ENCODE measurements at places on chromosomes 13 and 19. TPM values are rescaled to one million over a fixed set of nuclear protein-coding genes. Genes with fewer than 3 reads are reported as not detected.

DNA sequence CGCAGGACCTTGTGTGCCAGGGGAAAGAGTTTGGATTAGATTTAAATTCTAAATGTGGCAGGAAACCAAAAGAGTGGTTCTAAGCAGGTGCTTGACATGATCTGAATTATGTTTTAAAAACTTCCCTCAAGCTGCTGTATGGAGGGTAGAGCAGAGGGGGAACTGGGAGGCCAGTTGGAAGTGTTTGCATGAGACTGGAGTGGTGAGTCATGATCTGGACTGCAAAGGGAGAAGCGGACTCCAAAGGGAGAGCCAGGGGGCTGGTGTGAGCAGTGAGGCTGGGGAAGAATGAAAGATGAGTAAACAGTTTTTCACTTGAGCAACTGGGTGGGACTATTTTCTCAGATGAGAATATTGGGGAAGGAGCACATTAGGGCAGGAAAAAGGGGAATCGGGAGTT lies 206.1 kb downstream of the DNAJC15 start:
- no peaks in the 10 kb centered on the region for H3K36me3 ChIP-seq
- DNase-seq, result no peak
- H3K4me3 ChIP-seq, result no peak overlapping the region
- H3K27me3 ChIP-seq, result no peaks in the 10 kb centered on the region
- no peak overlapping the region for H3K27ac ChIP-seq

- DNase-seq, result no peak
- H3K4me3 ChIP-seq, result no peak overlapping the region
- no peaks in the 10 kb centered on the region for H3K36me3 ChIP-seq
Observed at GRCh38 chr13:27280009-27280656, 9.5 kb downstream of the RASL11A start.

DNA sequence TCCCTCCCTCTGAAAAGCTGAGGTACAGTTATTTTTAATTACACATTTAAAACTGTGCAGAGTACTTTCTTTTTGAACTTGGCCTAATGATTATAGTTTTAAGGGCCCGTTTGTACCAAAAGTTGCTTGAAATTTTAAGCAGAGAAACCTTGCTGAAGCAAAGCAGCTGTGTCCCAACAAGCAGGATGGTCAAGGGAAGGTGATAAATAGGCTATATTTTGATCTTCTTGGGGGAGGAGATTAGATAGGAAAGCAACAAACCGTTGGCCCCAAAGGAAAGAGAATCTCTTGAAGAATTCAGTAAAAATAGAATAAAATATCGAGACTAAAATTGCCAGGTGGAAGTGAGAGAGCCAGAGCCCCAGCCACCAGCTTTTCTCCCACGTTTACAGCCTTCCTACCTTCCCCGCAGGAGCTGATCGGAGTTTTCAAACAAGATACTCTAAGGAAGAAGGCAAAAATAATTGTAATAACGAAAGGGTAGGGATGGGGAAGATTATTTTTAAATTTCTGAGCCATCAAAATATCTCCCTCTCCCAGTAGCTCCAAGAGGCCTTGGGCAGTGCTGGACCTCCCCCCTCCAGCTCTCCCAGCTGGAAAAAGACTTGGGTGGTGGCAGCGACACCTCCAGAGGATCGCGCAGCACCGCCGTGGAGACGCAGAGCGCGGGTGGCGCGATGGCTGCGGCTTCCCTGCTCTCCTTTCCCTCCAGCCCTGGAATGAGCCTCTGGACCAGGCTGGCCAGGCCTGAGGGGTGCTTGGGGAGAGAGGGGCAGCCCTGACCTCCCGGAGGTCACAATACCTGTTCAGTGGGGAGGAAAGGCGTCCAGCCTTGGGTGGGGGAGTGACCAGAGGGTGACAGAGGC lies 5.8 kb downstream of the ZIC2 start:
- H3K36me3 ChIP-seq, result no peaks in the 10 kb centered on the region
- no peaks in the 10 kb centered on the region for H3K4me1 ChIP-seq
- H3K27ac ChIP-seq, result no peak overlapping the region
- no peak overlapping the region for H3K4me3 ChIP-seq
- no peaks in the 10 kb centered on the region for H3K27me3 ChIP-seq

GRCh38 chr13:95292622-95293021 lies 8.6 kb downstream of the ABCC4 start:
- no peaks in the 10 kb centered on the region for H3K4me1 ChIP-seq
- H3K27me3 ChIP-seq, result no peaks in the 10 kb centered on the region

- DNase-seq, result no peak
- H3K4me1 ChIP-seq, result no peaks in the 10 kb centered on the region
- H3K36me3 ChIP-seq, result no peaks in the 10 kb centered on the region
- H3K27ac ChIP-seq, result no peak overlapping the region
- no peak overlapping the region for H3K4me3 ChIP-seq
- H3K27me3 ChIP-seq, result no peaks in the 10 kb centered on the region
Observed at GRCh38 chr13:113919761-113920559, 53.9 kb downstream of the C13orf46 start.

DNA sequence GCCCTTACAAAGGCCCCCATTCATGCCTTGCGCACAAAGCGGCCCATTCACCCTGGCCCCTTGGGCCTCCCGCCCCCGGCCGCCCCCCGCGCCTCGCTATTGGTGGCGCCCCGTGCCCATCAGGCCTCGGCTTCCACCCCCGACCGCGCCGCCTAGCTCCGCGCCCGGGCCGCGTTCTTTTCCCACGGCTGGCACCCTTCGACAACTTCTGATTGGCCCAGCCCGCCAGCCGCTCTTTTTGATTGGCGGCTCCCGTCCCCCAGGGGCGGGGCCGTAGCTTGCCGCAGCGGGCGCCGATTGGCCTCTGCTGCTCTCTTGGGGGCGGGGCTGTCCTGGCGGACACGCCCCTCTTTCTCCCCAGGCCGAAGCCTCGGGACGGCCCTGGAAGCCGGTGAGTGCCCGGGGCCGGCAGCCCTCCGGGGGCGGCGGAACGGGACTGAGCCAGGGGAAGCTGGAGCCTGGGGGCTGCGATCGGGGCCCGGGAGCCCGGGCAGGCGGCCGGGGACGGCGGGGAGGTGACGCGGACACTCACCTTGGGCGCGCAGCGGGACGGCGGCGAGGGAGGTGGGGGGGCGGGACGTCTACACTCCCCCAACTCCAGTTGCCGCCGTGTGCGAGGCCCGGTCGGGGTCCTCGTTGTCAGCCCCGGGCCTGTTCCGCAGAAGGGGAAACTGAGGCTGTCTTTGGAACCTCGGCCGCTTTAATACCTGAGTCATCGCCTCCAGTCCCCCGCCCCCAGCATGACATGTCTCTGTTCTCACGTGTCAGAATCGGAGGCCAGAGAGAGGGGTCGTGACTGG lies at the start of gene MYH14:
TSS of gene MYH14 (plus strand) at position 342 of the 800 bp plus-strand sequence. CDS start 6,744 bp downstream, outside the sequence.
- no peaks in the 10 kb centered on the region for H3K27me3 ChIP-seq
- H3K36me3 ChIP-seq, result no peaks in the 10 kb centered on the region
- peak within 1 kb of the TSS; percentile 36 for H3K4me3 ChIP-seq
- DNase-seq, result peak; percentile 88

Gene DMAC2
- 28.3 TPM for total RNA-seq
